ENCODE measurements at places on chromosomes 5 and 9. TPM values are rescaled to one million over a fixed set of nuclear protein-coding genes. Genes with fewer than 3 reads are reported as not detected.

DNA sequence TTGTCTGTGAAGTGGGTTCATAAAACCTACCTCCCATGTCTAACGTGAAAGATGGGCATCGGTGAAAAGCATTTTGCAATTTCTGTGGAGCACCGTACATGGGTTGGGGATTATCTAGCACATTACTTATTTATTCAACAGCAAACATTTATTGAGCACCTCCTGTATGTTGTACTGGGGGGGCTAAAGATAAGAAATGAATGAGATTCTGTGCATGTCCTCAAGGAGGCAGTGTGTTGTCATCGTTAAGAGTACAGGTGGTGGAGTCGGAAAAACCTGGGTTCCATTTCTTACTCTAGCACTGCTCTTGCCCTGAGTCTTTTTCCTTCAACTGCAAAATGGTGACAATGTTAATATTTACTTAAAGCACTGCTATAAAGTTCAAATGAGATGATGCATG is 30.4 kb upstream of the DENND1A start:
- DNase-seq = no peak

- DNase-seq = no peak
Observed at GRCh38 chr9:92245005-92245797, 48.3 kb downstream of the IARS1 start.

DNA sequence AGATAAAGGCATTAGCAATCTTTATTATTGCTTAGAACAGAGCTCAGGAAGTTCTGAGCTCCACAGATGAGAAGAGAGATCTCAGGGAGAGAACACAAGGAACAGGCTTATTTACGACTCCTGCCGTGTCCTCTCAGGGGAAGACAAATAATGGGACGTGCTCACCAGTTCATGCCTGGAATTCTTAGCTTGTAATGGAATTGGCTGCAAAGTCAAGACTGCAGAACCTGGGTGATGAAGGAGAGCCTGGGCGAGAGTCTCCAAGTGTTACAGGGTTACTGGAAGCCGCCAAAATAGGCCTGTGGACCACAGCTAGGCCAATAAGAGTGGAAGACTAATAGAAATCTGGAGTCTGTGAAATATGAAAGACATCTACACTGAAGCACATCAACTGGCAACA is 174.5 kb upstream of the ADAMTSL1 start:
- no peak for DNase-seq

GRCh38 chr9:125966959-125967711 is 220.0 kb downstream of the PBX3 start:
- DNase-seq = no peak

DNA sequence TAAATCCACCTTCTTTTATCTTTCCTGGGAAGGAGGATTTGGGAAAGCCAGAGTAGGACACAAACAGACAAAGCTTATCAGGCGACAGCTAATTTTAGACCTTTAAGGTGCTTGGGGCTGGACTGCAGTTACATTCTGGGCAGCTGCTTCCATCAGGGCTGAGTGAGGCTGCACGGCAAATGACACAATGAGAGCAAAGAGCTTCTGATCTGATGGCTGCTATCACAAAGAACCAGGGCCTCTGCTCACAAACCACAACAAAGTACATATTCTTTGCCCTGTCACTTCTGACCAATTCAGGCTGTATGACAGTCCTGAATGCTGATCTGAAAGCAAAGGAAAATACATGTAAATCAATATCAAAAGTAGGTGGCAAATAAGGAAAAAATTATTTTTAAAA is 93.1 kb downstream of the MRPS27 start:
- no peak for DNase-seq

GRCh38 chr9:127488946-127489345 is 37.6 kb downstream of the LRSAM1 start:
- DNase-seq = no peak

GRCh38 chr5:71589903-71590302 is 2.8 kb downstream of the MCCC2 start:
- DNase-seq = no peak

- no peak for DNase-seq
Observed at GRCh38 chr5:38515646-38516045, 40.8 kb downstream of the LIFR start.

DNA sequence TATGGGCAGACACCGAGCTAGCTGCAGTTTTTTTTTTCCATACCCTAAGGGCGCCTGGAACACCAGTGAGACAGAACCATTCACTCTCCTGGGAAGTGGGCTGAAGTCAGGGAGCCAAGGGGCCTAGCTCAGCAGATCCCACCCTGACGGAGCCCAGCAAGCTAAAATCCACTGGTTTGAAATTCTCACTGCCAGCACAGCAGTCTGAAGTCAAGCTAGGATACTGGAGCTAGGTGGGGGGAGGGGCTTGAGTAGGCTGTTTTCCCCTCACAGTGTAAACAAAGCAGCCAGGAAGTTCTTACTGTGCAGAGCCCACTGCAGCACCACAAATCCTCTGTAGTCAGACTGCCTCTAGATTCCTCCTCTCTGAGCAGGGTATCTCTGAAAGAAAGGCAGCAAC is 151.7 kb upstream of the HCN1 start:
- DNase-seq = no peak

- DNase-seq = no peak
Observed at GRCh38 chr5:42640835-42641234, 115.8 kb upstream of the CCDC152 start.

- DNase-seq = no peak
Observed at GRCh38 chr5:78726571-78726970, 78.0 kb upstream of the LHFPL2 start.

DNA sequence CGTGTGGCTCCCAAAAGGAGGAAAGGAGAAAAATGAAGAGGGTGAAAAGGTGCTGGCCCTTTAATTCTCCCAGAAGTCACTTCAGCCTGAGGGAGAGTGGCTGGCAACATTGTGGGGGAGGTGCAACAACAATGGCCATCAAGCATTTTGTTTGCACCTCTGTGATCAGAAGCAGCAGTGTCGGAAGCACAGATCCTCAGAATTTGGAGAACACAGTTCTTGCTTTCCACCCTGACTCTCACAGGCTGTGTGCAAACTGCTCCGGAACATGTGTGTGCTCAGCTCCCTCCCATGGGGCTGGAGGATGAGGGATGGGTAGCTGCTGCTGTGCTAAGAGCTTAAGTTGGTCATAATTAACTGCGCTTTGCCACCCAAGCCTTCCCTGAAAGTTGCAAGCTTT is 127.1 kb downstream of the DPYSL3 start:
- no peak for DNase-seq

DNA sequence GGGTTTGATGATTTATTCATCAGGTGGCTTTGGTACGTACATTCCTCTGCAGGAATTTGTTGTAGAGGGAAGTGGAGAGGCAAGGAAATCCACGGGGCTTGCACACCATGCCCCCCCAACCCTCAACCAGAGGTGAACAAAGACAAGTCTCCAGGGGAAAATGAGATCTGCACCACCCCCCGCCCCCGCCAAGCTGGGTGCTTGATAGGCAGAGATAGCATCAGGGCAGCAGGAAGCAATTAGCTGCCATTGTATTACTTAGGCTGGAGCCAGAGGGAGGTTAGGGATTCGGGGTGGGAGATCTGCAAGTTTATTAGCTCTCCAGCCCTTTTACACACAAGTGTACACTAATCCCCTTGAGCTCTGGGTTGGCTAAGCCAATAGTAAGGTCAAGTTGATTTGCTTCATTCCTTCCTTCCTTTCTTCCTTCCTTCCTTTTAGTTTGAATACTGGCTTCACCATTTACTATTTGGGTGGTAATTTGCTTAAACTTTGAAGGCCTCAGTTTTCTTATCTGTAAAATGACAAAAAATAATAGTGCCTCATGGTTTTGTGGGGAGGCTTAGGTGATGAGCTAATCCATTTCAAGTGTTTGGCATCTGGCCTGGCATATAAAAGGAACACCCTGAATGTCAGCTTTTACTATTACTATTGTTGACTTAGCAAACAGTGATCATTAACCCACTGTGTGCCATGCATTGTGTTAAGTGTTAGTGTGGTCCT is 34.1 kb downstream of the SPRY4 start:
- DNase-seq = no peak

DNA sequence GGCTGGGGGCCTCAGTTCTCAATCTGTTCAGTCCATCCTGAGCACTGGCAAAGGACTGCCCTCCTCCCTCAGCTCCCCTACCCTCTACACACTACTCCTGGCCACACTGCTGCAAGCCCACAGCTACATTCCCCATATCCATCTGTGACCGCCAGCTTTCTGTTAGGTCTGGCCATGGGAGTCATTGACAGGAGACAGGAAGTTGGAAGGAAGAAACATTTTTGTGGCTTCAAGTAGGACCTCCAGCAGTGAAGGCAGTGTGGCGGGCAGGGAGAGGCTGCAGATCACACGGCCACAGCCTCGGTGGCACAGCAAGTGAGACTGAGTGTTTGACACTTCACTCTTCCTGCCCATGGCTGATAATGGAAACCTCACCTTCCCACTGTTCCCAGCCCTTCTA is 55.9 kb downstream of the SECISBP2 start:
- DNase-seq = no peak

- DNase-seq = no peak
Observed at GRCh38 chr9:38380230-38380871, 12.2 kb upstream of the ALDH1B1 start.

DNA sequence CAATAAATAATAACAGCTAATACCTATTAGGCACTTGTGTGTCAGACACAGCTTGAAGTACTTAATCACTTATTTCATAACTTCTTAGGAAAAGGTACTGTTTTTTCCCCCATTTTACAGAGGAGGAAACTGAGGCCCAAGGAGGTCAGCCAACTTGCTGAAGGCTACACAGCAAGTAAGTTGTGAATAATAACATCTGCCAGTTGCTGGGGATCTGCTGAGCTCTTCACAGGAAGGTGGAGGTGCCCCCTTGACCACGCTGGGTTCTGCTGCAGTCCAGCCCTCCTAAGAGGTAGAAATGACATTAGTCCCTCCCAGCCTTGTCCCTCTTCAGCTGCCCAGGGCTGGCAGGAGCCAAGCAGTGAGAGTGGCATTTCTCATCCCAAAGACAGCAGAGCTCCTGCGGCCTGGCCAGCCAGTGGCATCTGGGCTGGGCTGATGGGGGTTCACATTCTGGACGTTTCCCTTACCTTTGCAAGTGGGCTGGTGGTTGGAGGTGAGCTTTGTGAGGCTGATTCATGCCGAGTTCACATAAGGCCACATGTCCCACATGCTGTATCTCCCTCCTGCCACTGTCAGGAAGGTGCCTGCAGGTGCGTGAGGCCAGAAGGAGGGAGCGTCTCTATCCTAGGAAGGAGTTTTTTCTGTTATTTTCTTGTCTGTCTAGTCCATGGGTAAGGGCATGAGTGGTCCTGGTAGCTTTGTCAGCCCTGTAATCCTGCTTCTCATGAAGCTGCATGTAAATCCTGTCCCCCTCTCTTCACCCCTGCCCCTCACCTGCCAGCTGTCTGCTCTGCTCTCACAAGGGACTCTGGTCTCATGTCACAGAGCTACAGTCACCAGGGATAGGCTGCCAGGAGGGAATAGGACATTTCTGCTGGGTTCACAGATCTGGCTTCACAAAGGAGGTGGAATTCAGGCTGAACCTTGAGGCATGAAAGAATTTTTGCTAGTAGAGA is 171.7 kb downstream of the MACROH2A1 start:
- no peak for DNase-seq

GRCh38 chr5:162444129-162444762 is 376.7 kb downstream of the GABRG2 start:
- DNase-seq = no peak

GRCh38 chr5:50447941-50448340 is 6.9 kb upstream of the EMB start:
- no peak for DNase-seq

FOXE1 gene
- not detected for total RNA-seq

EIF4EBP3 gene
- total RNA-seq = 11.7 TPM

POU5F2 gene
- 0.32 TPM for total RNA-seq

COL15A1 gene
- 58.3 TPM for total RNA-seq

SMIM33 gene
- total RNA-seq = not detected

SLC45A2 gene
- total RNA-seq = not detected

TXNDC8 gene
- total RNA-seq = not detected

ZFP2 gene
- total RNA-seq = 0.70 TPM

ENC1 gene
- 3.7 TPM for total RNA-seq

FOXI1 gene
- total RNA-seq = not detected

NR6A1 gene
- 1.2 TPM for total RNA-seq

Measured in Right ventricle myocardium inferior (tissue), 1 donor.